ENCODE measurements at places on chromosomes 7 and 10.

DNA sequence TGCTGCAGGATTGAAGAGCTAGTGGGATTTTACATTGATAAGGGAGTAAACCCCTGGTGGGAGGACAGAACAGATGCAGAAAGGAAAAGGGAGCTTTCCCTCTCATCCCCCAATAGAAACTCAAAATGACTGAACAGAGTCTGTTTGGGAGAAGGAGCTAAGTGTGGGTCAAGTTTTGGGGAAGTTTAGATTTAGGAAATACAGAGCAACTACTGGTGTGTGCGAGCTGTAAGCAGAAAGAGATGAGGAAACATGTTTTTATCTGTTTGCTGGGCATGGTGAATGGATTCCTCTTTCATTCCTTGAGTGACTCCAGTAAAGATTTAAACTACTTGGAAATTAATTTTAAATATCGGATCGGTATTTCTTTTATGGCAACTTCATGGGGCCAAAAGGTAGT is 132.7 kb downstream of the AOAH start:
- no peak for DNase-seq

DNA sequence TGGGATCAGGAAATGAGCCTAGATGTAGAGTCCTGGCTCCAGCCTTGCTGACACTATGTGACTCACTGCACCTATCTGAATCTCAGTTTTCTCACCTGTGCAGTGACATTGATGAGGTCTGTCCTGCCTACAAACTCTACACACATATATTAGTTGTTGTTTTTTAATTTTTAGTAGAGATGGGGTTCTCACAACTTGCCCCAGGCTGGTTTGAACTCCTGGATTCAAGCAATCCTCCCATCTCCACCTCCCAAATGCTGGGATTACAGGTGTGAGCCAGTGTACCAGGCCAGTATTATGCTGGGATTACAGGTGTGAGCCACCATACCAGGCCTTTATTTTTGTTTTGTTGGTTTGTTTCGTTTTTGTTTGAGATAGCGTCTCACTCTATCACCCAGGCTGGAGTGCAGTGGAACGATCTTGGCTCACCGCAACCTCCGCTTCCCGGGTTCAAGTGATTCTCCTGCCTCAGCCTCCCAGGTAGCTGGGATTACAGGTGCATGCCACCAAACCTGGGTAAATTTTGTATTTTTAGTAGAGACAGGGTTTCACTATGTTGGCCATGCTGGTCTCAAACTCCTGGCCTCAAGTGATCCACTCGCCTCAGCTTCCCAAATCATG is 11.8 kb upstream of the DDIT4 start:
- no peak for DNase-seq

DNA sequence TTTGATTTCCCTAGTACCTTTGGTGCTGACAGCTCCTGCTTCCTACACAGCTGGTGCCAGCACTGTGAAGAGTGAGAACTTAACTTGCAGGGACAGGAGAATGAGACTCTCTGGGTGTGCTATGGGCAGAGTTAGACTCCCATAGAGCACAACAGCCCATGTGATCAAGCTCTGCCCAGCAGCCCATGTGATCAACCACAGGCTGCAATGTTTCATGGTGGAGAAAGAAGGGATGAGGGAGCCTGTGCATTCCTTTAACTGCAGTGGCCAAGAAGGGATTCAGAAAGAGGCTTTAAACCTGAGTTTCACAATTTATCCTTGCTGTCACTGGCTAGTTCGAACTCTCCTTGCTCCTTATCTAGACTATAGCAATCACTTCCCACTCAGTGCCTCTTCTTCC is 10.0 kb upstream of the MEST start:
- DNase-seq = no peak

GRCh38 chr10:48502791-48503190 is 102.1 kb downstream of the ARHGAP22 start:
- no peak for DNase-seq

DNA sequence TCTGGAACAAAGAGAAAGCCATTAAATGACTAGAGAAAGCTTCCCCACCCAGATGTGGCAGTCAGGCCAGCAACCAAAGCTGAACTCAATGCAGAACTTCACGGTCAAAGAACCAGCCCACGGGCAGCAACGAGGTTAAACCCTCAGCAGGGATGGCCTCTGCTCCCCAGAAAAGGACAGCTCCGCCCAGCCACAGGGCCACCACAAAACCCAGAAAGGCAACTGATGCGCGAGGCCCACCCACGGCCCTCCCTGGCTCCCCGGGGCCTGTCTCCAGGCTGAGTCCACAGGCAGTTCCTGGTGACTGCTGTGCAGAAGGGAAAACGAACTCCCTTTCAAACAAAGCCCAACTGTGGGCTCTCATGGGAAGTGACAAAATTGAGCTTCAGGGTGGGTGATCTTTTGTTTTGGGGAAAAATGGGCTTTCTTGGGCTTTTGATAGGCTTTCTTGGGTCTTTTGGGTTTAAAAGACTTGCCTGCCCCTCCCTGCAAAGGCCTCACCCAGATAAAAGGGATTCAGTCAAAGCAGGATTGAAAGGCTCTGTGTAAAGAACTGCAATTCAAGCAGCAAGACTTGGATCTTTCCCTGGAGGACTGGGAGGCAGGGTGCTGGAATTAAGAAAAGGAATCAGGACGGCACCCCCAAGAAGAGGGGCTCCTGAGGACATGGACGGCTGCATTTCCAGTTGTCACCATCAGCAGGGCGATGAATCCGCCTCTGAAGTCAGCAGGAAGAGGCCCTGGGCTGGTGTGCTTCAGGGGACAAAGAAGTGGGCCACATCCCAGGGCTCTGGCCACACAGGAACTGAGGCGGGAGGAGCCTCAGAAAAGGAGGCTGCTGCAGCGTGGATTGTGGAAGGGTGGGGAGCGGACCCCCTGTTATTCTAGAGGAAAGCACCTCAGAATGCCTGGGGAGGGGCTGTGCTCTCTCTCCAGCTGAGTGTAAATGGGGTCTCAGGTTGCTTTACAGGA is 209.9 kb downstream of the USP6NL start:
- DNase-seq = no peak

GRCh38 chr10:49171326-49172060 is 16.7 kb downstream of the TMEM273 start:
- no peak for DNase-seq

All from stimulated activated CD8-positive, alpha-beta memory T cell treated with anti-CD3 and anti-CD28 coated beads, Interleukin-12 subunit alpha, Interleukin-12 subunit beta, amount 100 ng/mL, for 4 hours (primary cell).